Effector memory CD4-positive, alpha-beta T cell (primary cell): ENCODE measurements at places on chromosomes 13 and 19.

GRCh38 chr13:44011036-44011435 lies 131.3 kb downstream of the LACC1 start:
- DNase-seq: no peak

- no peak for DNase-seq
Measured at GRCh38 chr13:62193919-62194318, 778.3 kb upstream of the PCDH20 start.

GRCh38 chr19:15737722-15738121 lies at the start of gene OR10H3:
TSS of gene OR10H3 (plus strand) at chr19:15737985. CDS start at chr19:15741393, 3,408 bp downstream.
- no peak for DNase-seq

GRCh38 chr13:98172590-98173422 lies 4.3 kb downstream of the RNF113B start:
- no peak for DNase-seq

DNA sequence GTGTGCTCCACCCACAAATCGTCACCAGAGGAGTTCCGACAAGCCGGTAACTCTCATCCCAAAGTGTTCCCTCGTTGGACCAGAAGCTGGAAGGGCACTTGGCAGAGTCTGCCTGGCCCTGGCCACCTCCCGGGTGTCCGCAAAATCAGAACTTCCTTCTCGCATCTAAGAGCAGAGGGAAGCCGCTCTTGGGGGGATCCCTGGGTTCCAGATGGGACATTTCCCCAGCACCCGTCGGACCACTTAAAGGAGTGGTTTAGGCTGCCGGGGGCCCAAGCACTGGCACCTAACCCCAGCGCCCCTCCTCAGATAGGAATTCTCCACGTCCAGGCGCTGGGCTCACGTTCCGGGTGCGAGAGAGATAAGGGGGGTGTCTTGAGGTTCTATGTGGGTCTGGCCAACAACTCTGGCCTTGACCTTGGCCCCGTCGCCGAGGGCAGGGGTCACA lies 857 bp upstream of the MAP2K7 start:
- DNase-seq: no peak

- DNase-seq: peak; percentile 74
Measured at GRCh38 chr19:48965806-48966540, 864 bp downstream of the FTL start.

- no peak for DNase-seq
Measured at GRCh38 chr13:36530050-36530789, 97.9 kb downstream of the CCNA1 start.

- no peak for DNase-seq
Measured at GRCh38 chr13:105353654-105354053, 1181.8 kb downstream of the EFNB2 start.
